Lung microvascular endothelial cell (primary cell): ENCODE measurements at places on chromosomes 1 and 21. TPM values are rescaled to one million over a fixed set of nuclear protein-coding genes. Genes with fewer than 3 reads are reported as not detected.

The LAD1 gene
- not detected in 2 replicates for total RNA-seq

The PAPPA2 gene
- total RNA-seq: under 0.01 and 0.22 TPM in 2 replicates

The GBP6 gene
- not detected in 2 replicates for total RNA-seq

The TIPRL gene
- total RNA-seq: 25.5 and 30.0 TPM in 2 replicates

The BRDT gene
- not detected in 2 replicates for total RNA-seq

The CAMK1G gene
- not detected in 2 replicates for total RNA-seq

The JAK1 gene
- total RNA-seq: 124 and 125 TPM in 2 replicates

The CCDC27 gene
- total RNA-seq: not detected in 2 replicates

The KIF14 gene
- 1.2 and 3.9 TPM in 2 replicates for total RNA-seq

- DNase-seq: no peak
These were observed 154.8 kb downstream of the SLC45A1 start for GRCh38 chr1:8472668-8473067.

GRCh38 chr1:203361945-203362719 is 11.2 kb upstream of the FMOD start:
- DNase-seq: no peak

- peak; percentile 38 for DNase-seq
These were observed 70.3 kb upstream of the CAMK1G start for GRCh38 chr1:209513226-209513625.

GRCh38 chr1:94011709-94012595 is 102.7 kb upstream of the GCLM start:
- no peak for DNase-seq

GRCh38 chr1:53278298-53278725 is 40.0 kb upstream of the MAGOH start:
- DNase-seq: peak; percentile 45

DNA sequence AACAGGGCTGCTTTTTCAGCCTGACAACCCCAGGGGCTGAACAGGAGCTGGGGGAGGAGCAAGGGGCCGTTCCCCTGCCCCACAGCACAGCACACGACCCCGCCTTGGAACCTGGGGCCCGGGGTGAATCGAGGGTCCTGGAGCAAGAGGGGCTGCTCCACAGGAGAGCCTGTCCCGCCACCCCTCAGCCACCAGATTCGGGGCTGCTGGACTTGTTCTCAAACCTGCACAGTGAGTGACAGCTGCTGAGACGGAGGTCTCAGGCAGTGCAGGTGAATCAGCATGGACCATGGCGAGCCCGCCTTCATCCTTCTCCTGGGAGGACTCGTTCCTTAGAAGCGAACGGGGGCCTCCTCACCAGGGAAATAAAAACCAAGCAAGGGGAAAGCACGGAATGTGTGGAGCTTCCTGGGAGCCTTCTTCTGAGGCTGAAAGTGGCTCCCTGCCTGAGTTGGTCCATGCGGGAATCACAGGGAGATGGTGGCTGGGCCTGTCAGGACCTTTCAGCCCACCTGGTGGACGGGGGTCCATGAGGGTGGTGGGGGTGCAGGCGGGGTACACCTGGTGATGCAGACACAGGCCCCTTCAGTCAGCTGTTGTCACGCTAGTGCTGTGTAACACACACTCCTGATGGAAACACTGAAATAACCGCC is 125.4 kb downstream of the SIK1 start:
- DNase-seq: no peak

- DNase-seq: peak; percentile 50
These were observed 43.1 kb downstream of the FOXO6 start for GRCh38 chr1:41404308-41404761.

- no peak for DNase-seq
These were observed 40.1 kb upstream of the GPR52 start for GRCh38 chr1:174407665-174408064.

DNA sequence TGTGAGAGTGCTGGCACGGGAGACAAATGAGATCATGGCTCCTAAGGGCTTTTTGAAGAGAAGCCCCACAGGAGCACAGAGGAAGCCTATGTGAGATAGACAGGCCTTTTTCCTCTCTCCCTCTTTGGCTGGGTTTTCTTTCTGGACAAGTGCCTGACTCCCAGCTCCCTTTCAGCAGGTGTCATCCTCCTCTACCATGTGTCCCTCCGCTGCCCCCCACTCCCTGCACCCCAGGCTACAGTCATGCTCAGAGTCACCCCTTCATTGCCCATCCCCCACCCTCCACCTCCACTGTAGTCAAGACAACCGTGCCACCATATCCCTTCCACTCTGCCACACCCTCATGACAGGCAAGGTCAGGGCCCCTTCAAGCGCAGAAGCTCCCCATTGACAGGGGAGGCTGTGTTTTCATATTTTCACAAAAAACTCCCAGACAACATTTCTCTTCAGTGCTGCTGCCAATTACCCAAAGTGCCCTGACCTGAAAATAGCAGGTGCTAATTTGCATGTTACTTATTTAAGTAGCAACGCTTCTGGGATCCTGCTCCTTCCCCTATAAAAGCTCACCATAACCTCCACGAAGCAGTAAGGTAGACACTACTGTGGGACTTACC is 92.1 kb upstream of the IPO9 start:
- DNase-seq: no peak

- DNase-seq: peak; percentile 17
These were observed at the start of gene TMEM269 for GRCh38 chr1:42784946-42785693. TSS of gene TMEM269 (plus strand) at chr1:42784991. CDS start at chr1:42789894, 4,903 bp downstream.

GRCh38 chr1:67773462-67773861 is 59.8 kb downstream of the GNG12 start:
- no peak for DNase-seq

GRCh38 chr1:204398197-204399125 is 13.2 kb downstream of the PPP1R15B start:
- peak; percentile 79 for DNase-seq

DNA sequence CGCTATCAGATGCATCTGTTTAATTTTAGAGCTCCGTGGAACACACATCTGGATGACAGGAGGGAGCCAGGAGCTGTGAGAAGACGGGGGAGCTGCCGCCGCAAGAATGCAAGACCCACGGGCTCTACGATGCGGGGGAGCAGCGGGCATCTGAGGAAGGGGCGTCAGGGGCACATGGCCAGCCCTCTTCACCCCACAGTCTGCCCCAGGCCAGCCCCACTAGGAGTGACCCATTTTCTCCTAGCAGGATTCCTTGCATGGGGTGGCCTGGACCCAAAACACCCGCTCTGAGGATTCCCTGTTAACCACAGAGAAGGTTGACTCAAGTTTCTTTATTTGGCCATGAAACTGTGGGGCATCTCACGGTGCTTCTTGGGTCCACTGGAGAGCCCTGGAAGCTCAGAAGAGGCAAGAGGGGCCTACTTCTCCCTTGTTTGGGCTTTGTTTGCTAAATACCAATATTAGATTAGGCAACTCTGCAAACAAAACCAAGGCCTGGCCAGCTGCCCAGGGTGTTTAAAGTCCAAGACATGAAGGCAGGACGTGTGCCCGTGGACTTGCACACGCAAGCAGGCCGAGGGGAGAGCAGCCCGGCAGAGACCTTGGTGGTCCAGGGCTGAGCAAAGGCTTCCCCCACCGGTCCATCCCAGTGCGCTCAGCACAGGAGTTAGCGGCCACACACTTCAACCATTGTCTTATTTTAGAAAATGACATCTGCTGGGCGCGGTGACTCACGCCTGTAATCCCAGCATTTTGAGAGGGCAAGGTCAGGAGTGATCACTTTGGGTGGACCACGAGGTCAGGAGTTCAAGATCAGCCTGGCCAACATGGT is 89.8 kb downstream of the DHRS3 start:
- no peak for DNase-seq

DNA sequence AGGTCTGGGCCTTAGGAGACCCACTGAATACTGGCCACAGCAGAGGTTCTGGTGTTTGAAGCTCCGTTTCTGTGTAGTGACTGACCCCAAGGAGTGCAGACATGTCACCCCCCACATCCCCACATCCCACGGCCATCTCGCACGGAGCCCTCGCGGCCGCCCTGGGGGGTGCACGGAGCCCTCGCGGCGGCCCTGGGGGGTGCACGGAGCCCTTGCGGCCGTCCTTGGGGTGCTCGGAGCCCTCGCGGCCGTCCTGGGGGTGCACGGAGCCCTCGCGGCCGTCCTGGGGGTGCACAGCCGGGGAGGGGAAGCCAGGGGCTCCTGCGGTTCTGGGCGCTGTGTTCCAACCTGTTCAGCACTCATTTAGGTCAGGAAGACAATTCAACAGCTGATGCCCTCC is 68.4 kb downstream of the SCCPDH start:
- no peak for DNase-seq

- peak; percentile 56 for DNase-seq
These were observed 344.6 kb upstream of the LYPLAL1 start for GRCh38 chr1:218829097-218829496.
